ENCODE measurements at places on chromosomes 13 and 19.

- DNase-seq = no peak
Measured at GRCh38 chr13:91406619-91407018, 8.2 kb downstream of the GPC5 start.

- no peak for DNase-seq
Measured at GRCh38 chr13:60787083-60787482, 390.1 kb downstream of the TDRD3 start.

GRCh38 chr13:85806553-85807175 is 7.4 kb upstream of the SLITRK6 start:
- DNase-seq = no peak

GRCh38 chr19:46990991-46991676 is 28.5 kb upstream of the NPAS1 start:
- peak; percentile 26 for DNase-seq

DNA sequence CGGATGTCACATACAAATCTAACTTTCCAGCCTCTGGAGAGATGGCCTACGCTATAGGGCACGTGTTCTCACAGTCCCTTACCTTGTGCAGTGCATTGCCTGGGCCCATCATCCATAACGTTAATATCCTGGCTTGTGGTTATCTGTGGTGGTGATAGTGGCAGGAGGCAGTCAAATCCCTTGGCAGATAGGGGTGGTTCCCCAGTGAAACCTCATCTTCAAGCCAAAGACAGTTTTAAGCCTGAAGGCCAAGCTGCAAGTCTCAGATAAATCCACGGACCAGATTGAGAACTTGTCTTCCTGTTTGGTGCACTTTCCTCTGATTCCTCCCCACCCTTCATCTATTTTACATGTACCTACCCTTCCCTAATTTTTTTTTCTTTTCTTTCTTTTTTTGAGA is 4.3 kb upstream of the FBXO17 start:
- no peak for DNase-seq
